ENCODE measurements at places on chromosomes 16 and 17. TPM values are rescaled to one million over a fixed set of nuclear protein-coding genes. Genes with fewer than 3 reads are reported as not detected.

The CCR7 gene
- total RNA-seq: 60.3 TPM

The YBX2 gene
- 0.66 TPM for total RNA-seq

DNA sequence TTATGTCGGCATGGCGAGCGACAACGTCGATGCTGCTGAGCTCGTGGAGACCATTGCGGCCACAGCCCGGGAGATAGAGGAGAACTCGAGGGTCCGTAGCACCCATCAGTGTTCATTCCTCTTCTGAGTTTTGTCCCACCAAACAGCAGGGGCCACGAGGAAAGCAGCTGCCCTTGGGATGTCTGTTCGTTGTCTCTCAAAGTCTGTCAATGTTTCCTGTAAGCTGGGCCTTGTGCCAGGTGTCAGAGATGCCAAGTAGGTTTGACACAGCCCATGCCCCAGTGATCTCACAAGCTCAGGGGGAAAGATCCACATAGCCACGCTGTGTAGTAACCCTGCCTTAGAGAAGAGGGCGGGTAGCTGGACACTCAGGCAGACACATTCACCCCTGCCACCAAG is 22.6 kb downstream of the NTAN1 start:
- H3K4me3 ChIP-seq: no peak overlapping the region
- DNase-seq: no peak

The FOXL1 gene
- total RNA-seq: 0.19 TPM

DNA sequence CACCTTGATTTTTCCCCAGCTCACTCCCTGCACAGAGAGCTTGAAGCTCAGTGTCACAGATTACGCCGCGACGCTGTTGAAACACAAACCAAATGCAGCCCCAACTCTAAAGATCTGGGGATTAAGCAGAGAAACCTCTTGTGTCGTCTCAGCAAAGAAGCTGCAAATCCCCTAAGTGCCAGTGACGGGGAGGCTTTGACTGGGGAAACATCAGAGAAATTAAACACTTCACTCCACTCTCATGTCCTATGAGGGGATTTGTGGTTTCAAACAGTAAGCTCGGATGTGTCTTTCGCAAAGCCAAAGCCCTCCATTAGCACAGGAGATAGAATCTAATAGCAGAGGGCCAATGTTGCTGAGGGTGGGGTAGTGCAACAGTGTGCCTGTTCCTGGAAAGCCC is 233.7 kb downstream of the HS3ST4 start:
- no peak overlapping the region for H3K27ac ChIP-seq
- no peak overlapping the region for H3K4me3 ChIP-seq
- no peak for DNase-seq

The SCNN1G gene
- total RNA-seq: 0.61 TPM

The TP53TG3 gene
- total RNA-seq: not detected
